ENCODE measurements at places on chromosomes 6 and 20. TPM values are rescaled to one million over a fixed set of nuclear protein-coding genes. Genes with fewer than 3 reads are reported as not detected.
A peak's percentile ranks its signal among the peaks of the same experiment; 100 is the strongest.

DNA sequence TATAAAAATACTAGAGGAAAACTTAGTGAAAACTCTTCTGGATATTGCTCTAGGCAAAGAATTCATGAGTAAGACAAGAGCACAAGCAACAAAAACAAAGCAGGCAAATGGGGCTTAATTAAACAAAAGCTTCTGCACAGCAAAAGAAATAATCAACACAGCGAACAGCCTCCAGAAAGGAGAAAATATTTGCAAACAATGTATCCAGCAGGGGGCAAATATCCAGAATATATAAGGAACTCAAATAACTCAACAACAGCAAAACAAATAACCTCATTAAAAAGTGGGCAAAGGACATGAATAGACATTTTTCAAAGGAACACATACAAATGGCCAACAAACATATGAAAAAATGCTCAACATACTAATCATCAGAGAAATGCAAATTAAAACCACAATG is 17.1 kb upstream of the HECA start:
- DNase-seq: no peak

DNA sequence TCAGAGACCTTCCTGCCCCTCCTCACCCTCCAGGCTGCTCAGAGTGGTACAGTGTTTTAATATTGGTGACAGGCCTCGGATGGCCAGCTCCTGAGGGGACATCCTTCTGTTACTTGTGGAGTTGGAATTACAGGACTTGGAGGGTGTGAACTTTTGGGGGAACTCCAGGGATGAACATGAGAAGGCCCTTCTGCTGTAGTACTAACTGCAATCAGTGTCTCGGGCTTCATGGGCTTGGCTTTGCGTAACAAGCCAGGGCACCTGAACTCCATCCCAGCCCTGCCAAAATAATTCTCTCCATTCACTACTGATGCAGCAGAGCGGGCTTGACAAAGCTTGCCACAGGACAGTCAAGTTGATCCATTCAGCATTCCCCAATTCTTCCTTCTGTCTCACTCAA is 28.6 kb downstream of the SLC22A23 start:
- no peak for DNase-seq

- peak; percentile 87 for DNase-seq
Measured at GRCh38 chr6:27295301-27296079, 16.6 kb downstream of the POM121L2 start.

DNA sequence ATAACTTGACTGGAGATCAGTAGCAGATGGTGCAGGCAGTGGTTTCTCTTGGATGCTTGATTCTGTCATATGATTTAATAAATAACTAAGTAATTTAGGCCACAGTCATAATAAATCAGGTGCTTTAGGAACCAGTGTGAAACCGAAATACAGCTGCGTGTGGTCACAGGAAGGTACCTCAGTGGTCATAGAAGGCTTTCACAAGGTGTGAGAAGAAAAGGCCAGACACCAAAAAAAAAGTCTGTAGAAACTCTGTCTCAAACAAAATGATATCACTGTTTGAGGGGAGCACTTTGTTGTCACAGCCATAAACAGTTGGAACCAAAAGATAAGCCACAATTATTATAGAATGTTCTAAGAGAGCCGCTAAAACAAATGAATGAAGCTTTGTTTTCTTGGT is 56.5 kb downstream of the ARMC2 start:
- DNase-seq: no peak

GRCh38 chr6:125961117-125961516 is 4.5 kb downstream of the HINT3 start:
- DNase-seq: no peak

DNA sequence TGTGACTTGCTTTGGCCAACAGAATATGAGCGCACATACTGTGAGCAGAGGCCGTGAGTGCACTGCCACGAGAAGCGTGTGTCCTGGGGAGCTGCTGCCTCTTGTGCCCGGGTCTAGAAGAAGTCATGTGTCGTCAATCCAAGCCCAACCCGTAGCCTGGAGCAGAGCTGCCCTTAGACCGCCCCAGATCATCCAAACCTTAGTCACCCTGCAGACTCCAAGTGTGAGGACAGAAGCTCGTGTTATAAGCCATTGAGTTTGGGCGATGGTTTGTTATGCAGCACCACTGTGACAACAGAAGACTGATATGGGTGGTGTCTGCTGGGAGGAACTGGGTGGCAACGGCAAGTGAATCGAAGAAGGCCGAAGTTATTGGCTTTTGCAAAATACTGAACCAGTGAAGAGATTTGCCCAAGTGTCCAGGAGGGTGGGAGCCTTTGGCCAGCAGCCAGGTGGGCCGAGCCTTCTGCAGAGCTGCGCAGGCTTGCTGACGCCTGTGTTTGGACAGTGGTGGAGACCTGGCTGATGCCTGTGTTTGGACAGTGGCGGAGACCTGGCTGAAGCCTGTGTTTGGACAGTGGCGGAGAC is 101.3 kb upstream of the SULF2 start:
- no peak for DNase-seq

- DNase-seq: no peak
Measured at GRCh38 chr6:91569071-91569470, 982.2 kb upstream of the MAP3K7 start.

DNA sequence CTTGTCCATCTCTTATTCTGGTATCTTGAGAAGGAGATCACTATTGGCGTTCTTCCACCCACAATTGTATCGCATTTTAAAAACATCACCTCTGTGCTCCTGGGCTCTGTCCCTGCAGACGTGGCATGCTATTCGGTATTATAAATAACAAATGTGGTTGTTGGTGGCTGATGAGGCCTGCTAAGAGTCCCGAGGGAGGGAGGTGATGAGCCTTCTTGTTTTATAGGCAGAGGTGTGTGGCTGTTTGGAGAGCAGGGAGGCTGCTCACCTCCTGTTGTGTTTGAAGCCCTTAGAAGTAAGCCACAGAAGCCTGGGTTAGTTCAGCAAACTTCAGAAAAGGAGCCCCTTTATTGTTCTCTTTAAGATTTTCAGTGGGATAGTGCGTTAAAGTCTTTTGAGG is 15.6 kb downstream of the MANBAL start:
- DNase-seq: no peak

DNA sequence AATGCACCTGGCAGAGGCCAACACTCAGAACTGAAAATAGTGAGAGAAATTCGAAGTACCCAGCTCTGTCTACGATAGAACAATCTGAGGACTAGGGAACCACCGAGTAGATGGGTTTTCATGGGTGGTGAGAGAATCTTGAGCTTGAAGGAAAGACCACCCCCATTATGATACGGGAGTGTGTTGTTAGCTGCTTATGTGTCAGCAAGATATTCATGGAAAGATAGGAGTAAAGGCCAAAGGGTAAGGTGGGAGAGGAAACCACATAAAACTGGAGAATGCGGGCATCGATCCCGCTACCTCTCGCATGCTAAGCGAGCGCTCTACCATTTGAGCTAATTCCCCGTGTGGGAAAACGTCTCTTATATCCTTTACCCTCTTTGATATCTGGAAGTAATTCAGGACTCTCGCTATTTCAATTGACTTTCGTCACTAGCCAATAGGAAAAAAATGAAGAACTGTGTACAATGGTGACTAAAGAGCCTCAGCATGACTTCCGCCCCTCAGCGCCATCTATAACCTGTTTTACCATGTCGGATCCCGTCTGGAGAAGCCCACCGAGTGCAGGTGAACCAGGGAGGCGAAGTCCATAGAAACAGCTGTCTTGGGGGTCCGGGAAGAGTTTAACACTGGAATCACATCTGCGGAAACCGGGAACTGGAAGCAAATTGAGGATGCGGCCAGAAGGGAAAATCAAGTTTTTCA is 25.0 kb upstream of the ABT1 start:
- peak; percentile 89 for DNase-seq

DNA sequence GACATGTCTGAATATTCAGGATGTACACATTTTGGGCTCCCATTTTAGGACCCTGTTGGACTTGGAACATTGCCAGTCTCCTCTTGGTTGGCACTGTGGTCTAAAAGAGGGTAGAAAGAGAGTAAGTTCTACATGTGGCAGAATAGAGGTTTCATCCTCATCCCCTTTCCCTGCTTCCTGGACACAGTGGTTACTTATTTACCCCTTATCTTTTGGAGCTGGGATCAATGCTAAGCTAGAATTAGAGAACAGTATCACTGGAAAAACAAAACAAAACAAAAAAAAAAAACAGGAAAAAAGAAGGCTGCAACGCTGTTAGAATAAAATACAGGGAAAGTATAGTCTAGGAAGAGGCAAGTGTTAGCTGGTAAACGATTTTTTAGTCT is 790.6 kb downstream of the MAFB start:
- no peak for DNase-seq

DNA sequence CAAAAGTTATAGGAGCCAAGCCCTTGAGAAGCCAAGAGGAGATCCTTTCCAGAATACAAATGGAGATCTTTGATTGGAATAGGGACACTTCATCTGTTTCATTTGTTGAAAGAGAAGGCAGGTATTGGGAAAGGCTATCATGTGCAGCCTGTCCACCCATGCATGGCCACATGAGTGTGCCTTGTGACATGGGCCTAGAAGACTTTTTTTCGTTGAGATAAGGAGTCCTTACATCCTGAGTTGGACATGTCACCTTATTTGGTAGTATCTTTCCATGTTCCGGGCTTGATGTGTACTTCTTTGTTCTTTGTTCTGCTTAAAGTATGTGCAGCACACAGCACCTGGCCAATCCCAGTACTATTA is 42.1 kb upstream of the SYNCRIP start:
- no peak for DNase-seq

DNA sequence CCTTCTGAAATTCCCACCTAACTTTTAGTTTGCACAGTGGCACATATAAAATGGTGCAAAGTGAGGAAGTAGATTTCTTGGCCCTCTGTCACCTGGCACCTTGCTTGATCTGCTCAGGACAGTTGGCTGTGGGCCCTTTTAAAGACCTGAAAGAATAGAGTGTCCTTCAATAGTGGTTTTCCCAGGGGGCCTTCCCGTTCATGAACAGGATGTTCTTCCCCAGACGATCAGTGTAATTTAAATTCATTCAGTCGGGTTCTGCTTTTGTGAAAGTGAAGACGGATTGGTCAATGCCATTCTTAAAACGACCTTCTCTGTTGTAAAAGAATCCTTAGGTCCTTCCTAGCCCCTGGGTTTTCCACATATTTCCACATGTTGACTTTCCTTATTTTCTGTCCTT is 178.5 kb downstream of the SASH1 start:
- DNase-seq: no peak

The ULBP1 gene
- not detected for total RNA-seq

The CNBD2 gene
- 3.4 TPM for total RNA-seq

The HLA-A gene
- 139 TPM for total RNA-seq

DNA sequence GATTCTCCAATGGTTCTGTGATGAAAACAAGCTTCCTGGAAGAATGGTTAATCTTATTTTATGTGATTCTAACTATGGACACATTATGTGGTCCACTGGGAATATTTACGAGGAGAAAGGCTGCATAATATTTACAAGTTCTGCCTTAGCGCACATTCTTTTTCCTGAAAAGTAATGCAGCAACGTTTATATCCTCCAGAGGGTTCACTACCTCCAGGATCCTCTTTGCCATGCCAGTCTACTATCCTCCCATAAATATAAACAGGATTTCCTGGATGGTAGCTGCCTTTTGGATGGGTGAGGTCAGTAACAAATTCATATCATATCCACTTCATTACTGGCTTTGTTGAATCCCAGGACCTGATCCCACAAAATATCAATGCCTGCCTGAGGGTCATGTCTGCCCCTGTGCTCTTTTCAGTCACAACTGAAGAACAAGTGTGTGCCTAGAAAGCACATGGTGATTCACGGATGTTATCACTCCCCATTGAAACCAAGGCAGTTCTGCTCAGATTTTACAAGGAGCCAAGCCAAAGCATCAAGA is 30.4 kb downstream of the ADGRF5 start:
- no peak for DNase-seq

The CAPN11 gene
- not detected for total RNA-seq

The RSPO3 gene
- total RNA-seq: not detected

The WFDC5 gene
- not detected for total RNA-seq

DNA sequence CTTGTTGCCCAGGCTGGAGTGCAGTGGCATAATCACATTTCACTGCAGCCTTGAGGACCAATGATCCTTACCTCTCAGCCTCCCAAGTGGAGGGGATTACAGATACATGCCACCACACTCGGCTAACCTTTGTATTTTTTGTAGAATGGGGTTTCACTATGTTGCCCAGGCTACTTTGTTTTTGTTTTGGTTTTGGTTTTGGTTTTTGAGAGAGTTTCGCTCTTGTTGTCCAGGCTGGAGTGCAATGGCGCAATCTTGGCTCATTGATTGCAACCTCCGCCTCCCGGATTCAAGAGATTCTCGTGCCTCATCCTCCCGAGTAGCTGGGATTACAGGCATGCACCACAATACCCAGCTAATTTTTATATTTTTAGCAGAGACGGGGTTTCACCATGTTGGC is 105.5 kb downstream of the BMP7 start:
- DNase-seq: peak; percentile 2

The SOX18 gene
- 0.22 TPM for total RNA-seq

The IL17F gene
- total RNA-seq: not detected

GRCh38 chr6:46501136-46502089 is 10.2 kb upstream of the RCAN2 start:
- peak; percentile 17 for DNase-seq

The PTGIS gene
- not detected for total RNA-seq

GRCh38 chr20:39986173-39986904 is 702.7 kb downstream of the MAFB start:
- peak; percentile 13 for DNase-seq

DNA sequence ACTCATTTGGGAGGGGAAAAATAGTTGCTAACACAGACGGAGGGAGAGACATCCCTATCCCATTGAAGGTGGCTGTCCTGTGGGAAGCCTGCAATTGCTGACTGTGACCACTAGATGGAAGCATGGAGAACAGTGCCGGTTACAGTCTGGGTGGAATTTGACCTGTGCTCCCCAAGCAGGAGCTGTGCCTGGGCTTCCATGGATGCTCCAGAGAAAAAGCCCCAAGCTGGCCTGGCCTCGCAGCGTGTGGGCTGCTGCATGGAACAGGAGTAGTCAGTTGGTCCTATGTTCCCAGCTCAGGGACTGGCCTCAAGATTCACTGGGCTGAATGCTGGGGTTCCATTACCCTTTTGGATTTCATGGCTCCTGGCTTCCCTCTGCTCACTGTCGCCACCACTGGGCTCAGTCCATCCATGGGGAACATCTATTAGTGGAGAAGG is 116.3 kb upstream of the CHD6 start:
- peak; percentile 57 for DNase-seq

- DNase-seq: no peak
Measured at GRCh38 chr6:133136177-133136880, 104.8 kb upstream of the EYA4 start.

- DNase-seq: no peak
Measured at GRCh38 chr6:38876475-38876874, 161.4 kb downstream of the DNAH8 start.

DNA sequence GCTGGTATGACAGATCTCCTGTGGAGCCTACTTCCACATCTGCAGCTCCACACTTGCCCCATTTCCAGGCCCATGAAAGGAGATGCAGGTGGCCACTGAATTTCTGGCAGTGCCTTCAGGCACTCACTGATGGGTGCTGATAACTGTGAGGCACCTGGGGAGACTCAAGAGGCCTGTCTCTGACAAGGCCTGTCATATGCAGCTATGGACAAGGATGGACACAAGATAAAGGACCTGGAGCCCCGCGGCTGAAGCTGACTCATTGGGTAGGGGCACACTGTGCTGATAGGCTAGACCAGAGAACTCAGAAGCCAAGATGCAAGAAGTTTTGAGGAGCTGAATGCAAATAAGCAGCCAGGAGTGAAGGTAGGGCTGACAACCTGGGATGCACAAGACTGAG is 81.0 kb upstream of the LRFN2 start:
- DNase-seq: no peak

The RUNX2 gene
- 8.1 TPM for total RNA-seq
